ENCODE measurements at places on chromosomes 5 and 9. TPM values are rescaled to one million over a fixed set of nuclear protein-coding genes. Genes with fewer than 3 reads are reported as not detected.

WDR38 gene
- not detected for total RNA-seq

PCDHB8 gene
- 0.42 TPM for total RNA-seq

HARS1 gene
- total RNA-seq, result 81.3 TPM

FXN gene
- 29.3 TPM for total RNA-seq

RUSC2 gene
- total RNA-seq, result 19.9 TPM

GABRA6 gene
- not detected for total RNA-seq

Measured in A549 treated with CpdA at 1 μM for 4 hours (cell line).